Activated B cell treated with CpG ODN at 0.5 μM for 24 hours (primary cell): ENCODE measurements at places on chromosomes 13 and 19. TPM values are rescaled to one million over a fixed set of nuclear protein-coding genes. Genes with fewer than 3 reads are reported as not detected.

DNA sequence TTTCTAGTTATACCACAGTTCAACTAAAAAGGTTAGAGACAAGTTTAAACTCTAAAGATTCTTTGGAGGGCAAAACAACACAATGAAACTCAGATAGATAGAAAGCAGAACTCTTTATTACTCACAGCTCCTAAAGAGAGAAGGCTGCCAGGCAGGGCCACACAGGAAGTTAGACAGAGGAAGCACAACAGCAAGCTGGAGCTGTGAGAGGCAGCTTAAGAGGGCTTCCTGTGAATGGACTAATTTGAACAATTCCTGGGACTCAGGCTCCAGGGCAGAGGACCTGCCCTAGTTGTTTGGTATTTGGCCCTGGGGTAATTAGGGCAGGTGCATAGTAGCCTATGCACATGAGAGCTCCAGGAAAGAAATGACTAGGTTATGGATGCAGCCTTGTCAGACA, 803.6 kb downstream of the DIAPH3 start:
- DNase-seq, result no peak

DNA sequence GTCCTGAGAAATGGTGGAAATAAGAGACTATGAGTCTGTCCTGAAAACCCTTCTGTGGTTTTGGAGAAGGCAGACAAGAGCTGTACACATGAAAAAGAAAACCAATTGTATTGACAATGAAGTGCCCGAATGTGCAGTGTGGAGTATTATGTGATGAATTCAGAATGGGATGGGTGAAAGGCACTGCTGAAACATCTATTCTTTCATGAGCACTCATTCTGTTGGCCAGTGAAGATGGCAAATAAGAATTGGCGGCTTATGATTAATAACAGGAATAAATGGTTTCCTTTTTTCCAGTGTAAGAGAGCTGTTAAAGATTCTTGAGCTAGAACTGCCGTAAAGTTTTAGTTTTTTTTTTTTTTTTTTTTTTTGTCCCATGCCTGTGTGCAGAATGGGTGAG, 5.7 kb downstream of the POLR1D start:
- DNase-seq, result no peak

GRCh38 chr19:33270769-33271168, 31.6 kb downstream of the CEBPA start:
- DNase-seq, result no peak

Gene IL11
- not detected in 2 replicates for total RNA-seq

GRCh38 chr19:51207747-51208146, 17.1 kb upstream of the CD33 start:
- no peak for DNase-seq

- peak; percentile 64 for DNase-seq
Measured at GRCh38 chr19:33795370-33796163, 1.1 kb upstream of the KCTD15 start.

Gene LGALS7B
- not detected in 2 replicates for total RNA-seq

- DNase-seq, result no peak
Measured at GRCh38 chr13:20219577-20219976, 12.5 kb downstream of the GJB6 start.

Gene DIAPH3
- 0.38 and 0.66 TPM in 2 replicates for total RNA-seq

- no peak for DNase-seq
Measured at GRCh38 chr19:16227837-16228636, 30.3 kb downstream of the AP1M1 start.

GRCh38 chr19:41861116-41861768, 1.2 kb downstream of the RPS19 start:
- no peak for DNase-seq

Gene ZNF649
- total RNA-seq, result 21.9 and 27.4 TPM in 2 replicates

Gene FUT1
- not detected in 2 replicates for total RNA-seq

Gene ZNF443
- total RNA-seq, result 3.5 and 3.6 TPM in 2 replicates

Gene GNA15
- 0.80 and 1.3 TPM in 2 replicates for total RNA-seq

GRCh38 chr19:7550987-7551761, 15.7 kb downstream of the PNPLA6 start:
- DNase-seq, result peak; percentile 22

DNA sequence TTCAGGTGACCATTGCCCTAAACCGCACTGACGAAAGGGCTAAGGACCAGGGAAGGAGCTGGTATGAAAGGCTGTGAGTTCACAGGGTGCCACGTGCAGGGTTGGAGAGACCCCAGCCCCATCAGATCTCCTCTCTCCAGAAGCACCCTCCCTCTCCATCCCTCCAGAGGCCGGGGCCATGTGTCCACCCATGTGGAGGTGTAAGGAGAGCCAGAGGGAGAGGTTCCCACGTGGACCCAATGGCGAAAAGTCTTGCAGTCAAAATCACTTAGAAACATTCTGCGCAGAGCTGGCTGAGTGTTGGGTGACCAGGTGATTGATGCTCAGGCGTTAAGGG, 168.3 kb downstream of the COL4A1 start:
- no peak for DNase-seq

DNA sequence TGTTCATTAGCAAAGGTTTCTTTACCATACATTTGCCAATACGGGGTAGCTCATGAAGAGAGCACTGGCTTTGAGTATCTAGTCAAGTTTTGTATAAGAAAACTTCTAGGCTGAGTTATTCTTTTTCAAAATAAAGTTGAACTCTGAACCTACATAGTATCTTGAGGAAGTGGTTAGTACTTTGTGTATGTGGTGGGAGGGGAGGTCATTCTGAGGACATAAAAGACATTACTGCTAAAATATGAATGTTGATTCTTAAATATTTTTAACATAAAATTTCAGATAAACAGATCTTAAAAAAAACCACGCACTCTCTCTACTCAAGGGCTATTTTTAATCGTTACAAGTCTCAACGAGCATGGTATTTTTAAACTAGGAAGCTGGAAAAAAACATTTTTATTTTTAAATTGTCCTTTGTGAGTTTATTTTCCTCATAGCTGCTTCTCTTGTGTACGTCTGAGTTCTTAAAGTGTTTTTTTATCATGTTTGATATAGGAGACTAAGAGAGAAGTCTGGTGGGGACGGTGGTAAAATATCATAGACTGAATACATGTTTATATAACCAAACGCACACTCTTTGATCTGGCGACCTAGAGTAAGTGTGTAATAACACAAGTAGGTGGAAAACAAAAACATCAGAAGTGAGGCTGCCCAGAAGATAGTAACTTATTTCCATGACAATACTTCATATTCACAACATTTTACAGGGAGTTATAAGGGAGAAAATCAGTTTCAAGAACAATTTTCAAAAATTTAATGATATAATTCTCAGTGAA, 118.0 kb upstream of the POSTN start:
- no peak for DNase-seq

GRCh38 chr13:93265800-93266199, 39.2 kb downstream of the GPC6 start:
- DNase-seq, result no peak

Gene OLFM4
- total RNA-seq, result not detected in 2 replicates

- DNase-seq, result no peak
Measured at GRCh38 chr13:98577836-98578285, 954 bp upstream of the STK24 start.

- no peak for DNase-seq
Measured at GRCh38 chr19:5035105-5035761, 66.3 kb downstream of the KDM4B start.

DNA sequence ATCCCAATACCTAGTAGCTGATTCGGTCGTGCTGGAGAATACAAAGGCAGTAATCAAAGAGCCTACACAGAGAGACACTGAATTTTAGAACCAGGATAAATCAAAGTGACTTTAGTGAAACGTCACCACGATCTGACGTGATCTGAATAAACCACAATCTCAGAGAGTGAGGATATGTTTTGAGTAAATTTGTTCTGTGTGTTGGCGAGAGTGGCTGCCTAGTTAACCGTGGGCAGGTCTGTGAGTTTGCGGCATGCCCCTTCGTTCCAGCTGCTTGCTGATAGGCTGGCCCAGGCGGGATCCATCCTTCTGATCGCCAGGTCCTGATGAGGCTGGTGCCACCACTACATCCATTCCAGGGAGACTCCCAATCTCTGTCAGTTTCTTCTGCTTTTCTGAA, 40.4 kb downstream of the LRCH1 start:
- DNase-seq, result peak; percentile 34

GRCh38 chr13:75507027-75508001, 25.3 kb upstream of the TBC1D4 start:
- no peak for DNase-seq

Gene SHISA7
- total RNA-seq, result not detected in 2 replicates

Gene CEACAM3
- not detected in 2 replicates for total RNA-seq

Gene ZNF100
- total RNA-seq, result 21.1 and 22.4 TPM in 2 replicates

GRCh38 chr19:6522712-6523111, 8.1 kb upstream of the TNFSF9 start:
- no peak for DNase-seq

DNA sequence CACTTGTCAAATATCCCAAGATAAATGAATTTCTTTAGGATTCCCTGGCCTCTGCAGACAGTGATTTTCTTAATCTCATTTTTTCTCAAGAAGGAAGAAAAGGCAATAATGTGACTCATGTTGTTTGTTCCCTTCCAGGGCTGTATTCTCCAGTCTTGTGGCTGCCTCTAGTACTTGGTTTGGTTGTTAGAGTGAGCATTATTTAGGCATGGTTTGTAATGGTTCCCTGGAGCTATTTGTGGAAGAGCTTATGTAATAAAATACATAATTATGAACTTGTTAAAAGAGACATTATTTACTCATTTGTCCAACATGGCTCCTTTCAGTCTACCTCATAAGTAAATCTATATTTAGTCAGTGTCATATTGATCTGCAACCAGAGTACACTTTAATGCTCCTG, 270.4 kb downstream of the DCT start:
- DNase-seq, result no peak

- no peak for DNase-seq
Measured at GRCh38 chr19:34428549-34429285, 536 bp downstream of the UBA2 start.

- no peak for DNase-seq
Measured at GRCh38 chr13:111644750-111645149, 324.3 kb downstream of the TEX29 start.

DNA sequence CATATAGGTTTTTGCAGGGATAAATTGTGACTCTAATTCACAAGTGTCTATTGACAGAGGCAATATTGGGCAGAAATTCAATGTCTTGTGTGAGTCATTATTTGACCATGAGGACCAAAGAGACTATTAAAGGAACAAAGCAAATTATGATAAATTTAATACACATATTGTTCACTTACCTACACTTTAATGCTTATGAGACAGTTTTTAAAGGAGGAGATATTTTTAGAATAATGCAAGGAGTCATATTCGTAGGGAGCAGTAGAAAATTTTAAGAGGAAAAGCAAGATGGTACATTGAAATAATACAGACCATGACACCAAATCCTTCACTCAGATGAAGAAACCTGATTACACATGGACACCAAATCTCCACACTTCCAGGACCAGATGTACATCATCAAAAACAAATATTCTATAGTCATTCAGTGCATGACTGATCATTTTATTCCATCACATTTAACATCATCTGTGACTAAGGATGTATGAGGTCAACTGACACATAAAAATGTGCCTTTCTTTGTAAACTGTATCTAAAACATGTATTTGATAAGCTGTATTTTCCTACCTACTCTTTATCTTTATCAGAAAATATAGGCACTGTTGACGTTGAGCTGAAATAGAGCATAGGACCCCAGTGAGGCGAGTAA, 4.2 kb upstream of the OR7A17 start:
- DNase-seq, result no peak

- no peak for DNase-seq
Measured at GRCh38 chr13:110023729-110024644, 237.6 kb upstream of the IRS2 start.

GRCh38 chr13:28636677-28637317, 22.1 kb upstream of the POMP start:
- DNase-seq, result no peak

- no peak for DNase-seq
Measured at GRCh38 chr19:11887234-11887610, 360 bp upstream of the ZNF69 start.

DNA sequence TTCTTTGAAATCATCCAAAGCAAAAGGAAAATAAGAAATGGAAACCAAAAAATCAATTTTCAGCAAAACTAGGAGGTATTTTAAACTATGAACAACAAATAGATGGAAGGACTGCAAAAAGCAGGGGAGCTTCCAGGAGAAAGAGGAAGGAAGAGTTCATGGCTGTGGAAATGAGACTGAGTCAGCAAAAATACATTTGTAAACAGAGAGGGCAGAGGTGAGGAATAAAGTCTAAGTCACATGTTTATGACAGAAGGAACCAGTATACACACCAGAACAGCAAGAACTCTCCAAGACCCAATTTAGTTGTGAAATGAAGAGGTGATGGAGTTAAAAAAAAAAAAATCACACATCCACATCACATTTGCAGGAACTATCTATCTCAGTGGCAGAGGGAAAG, 69.6 kb downstream of the RNASEH2B start:
- DNase-seq, result no peak

Gene MBD3L5
- total RNA-seq, result not detected in 2 replicates

DNA sequence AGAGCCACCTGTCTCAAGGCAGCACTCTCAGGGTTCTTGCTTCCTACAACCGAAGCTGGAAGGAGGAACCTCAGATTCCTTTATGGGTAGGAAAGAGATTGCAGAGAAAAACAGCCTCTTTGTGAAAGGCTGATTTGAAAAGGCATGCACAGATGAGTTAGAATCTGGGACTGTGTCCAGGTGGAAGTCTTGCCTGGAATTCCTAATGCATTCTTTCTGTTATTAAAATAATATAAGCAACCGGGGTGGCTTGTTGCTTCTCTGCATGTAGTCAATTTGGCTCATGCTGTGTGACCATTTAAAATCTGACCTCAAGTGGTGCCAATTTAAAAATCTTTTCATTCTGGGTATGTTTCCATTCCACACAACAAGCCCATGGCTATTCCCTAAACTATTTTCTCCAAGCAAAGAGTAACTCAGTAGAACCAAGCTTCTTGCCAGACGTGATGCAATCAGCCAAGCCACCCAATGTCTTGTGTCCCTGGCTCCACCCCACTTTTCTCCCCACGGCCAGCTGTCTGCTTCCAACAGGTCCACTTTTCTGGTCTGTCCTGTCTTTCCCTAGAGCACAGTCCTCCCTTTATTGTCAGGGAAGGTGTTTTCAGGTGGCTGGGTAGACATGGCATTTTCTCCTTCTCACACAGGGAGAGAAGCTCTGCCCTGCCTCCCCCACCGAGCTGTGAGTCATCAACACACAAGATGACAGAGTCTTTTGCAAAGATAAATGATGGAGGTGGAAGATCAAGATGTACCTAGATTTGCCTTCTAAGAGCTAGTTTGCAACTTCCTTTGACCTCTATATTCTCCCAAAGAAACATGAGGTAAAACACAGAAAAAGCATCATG, 394.3 kb downstream of the FOXO1 start:
- no peak for DNase-seq

Gene CASP14
- total RNA-seq, result not detected in 2 replicates

Gene CRLF1
- not detected in 2 replicates for total RNA-seq

Gene CILP2
- 0.27 and 0.29 TPM in 2 replicates for total RNA-seq

Gene ZNF302
- 33.7 and 38.1 TPM in 2 replicates for total RNA-seq

- DNase-seq, result no peak
Measured at GRCh38 chr19:51627491-51628138, 2.6 kb downstream of the SIGLEC5 start.

GRCh38 chr19:49443366-49444099, 2.2 kb upstream of the SLC17A7 start:
- peak; percentile 94 for DNase-seq

GRCh38 chr19:18232540-18233223, 6.4 kb upstream of the PDE4C start:
- no peak for DNase-seq

Gene KXD1
- total RNA-seq, result 82.2 and 88.8 TPM in 2 replicates

Gene SLC25A41
- total RNA-seq, result 0.40 and 0.69 TPM in 2 replicates
